ENCODE measurements at places on chromosomes 5 and 9. TPM values are rescaled to one million over a fixed set of nuclear protein-coding genes. Genes with fewer than 3 reads are reported as not detected.

The DMGDH gene
- 5.1 TPM for total RNA-seq

GRCh38 chr9:74001382-74001781 lies 495.8 kb upstream of the RORB start:
- no peak for ATAC-seq

DNA sequence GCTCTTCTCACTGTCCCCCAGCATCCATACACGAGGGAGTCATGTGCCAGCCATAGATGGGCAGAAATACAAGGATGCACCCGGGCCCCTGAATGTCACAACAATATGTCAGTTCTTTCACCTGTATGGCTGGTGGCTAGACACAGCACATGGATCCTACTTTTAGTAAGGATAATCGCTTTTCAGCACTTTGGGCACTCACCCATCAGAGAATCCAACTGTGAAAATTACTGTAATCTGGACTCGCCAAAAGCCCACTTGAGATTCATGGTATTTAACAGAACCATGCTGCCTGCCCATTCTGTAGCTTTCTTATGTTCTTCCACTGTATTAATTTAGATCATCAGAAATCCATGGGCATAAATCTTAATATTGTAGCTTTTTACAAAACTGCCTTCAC lies 124.8 kb downstream of the FRMD3 start:
- ATAC-seq = no peak

- ATAC-seq = no peak
Observed at GRCh38 chr5:159835548-159835947, 80.7 kb upstream of the ADRA1B start.

- ATAC-seq = peak; percentile 21
Observed at GRCh38 chr9:77977210-77977611, 54.4 kb downstream of the GNAQ start.

GRCh38 chr5:143435210-143435657 lies 31.7 kb upstream of the NR3C1 start:
- ATAC-seq = no peak

Measured in motor neuron (in vitro differentiated cells).